Naive thymus-derived CD8-positive, alpha-beta T cell (primary cell): ENCODE measurements at places on chromosomes 1 and 21.

GRCh38 chr1:158147401-158147800, 33.3 kb upstream of the CD1D start:
- no peak for DNase-seq

DNA sequence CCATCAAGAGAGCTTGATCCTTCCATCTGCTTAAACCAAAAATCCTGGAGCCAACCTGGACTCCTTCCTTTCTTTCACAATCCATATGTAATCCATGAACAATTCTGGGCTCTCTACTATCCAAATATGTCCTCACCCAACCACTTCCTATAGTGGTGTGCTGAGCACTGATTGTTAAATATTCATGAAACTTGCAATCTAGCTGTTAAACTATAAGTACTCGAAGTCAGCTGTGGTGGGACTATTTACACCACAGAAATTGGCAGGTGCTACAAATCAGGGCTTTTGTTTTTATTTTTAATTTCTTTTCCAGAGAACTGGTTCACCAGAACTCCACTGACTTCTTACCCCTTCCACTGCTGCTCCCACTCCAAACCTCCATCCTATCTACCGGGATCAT, 57.2 kb upstream of the KCND3 start:
- DNase-seq: no peak

DNA sequence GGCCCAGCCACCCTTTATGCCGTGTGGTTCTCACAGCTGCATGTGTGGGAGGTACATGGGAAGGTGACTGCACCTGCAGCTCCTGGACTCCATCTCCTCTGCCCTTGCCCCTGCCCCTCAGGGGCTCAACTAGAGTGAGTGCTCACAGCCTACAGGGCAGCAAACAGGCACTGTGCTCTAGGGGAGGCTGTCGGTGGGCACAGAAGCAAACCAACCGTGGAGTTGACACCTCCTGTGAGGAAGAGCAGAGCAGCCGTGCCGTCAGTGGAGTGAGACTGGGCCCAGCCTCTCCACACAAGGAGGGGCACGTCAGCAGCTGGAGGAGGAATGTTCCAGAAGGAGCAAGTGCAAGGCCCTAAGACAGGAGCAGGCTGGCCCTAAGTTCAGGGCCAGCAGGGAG, 32.7 kb downstream of the BMP8A start:
- no peak for DNase-seq

- no peak for DNase-seq
These were observed 19.3 kb downstream of the DPT start for GRCh38 chr1:168709405-168710363.

DNA sequence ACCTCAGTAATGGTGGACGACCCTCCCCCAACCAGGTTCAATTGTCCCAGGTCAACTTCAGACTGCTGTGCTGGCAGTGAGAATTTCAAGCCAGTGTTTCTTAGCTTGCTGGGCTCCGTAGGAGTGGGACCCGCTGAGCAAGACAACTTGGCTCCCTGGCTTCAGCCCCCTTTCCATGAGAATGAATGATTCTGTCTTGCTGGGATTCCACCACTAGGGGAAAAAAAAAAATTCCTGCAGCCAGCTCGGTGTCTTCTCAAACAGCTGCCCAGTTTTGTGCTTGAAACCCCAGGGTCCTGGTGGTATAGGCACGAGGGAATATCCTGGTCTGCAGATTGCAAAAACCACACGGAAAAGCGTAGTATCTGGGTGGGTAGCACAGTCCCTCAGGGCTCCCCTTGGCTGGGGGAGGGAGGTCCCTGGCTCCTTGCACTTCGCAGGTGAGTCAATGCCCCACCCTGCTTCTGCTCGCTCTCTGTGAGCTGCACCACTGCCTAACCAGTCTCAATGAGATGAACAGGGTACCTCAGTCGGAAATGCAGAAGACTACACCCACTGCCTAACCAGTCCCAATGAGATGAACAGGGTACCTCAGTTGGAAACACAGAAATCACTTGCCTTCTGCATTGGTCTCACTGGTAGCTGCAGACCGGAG, 41.5 kb downstream of the GBP6 start:
- no peak for DNase-seq

GRCh38 chr1:110783292-110783918, 89.5 kb upstream of the CD53 start:
- peak; percentile 77 for DNase-seq

- no peak for DNase-seq
These were observed 503.9 kb upstream of the USP24 start for GRCh38 chr1:55718758-55719671.

DNA sequence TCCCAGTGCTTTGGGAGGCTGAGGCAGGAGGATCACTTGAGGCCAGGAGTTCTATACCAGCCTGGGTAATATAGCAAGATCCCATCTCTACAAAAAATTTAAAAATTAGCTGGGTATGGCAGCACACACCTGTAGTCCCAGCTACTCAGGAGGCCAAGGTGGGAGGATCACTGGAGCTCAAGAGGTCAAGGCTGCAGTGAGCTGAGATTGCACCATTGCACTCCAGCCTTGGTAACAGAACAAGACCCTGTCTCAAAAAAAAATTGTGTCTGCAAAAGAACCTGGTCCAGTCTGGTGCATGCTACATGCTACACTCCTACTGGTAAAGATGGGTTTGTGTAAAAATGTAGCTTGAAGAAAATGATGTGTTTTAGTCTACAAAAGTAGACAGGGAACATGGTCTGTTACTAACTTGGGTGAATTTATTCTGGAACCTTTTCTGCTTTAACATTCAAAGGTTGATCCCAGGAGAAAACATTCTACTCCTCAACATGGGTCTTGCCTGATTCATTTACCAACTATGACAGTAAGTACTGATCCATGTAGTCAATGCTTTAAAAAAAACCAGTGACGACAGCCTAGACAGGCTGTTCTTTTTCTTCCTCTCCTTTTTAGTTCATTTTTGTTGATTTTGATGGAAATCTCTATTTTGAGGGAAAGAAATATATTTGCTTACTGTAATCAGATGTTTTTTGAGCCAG, 32.7 kb upstream of the ENAH start:
- no peak for DNase-seq

DNA sequence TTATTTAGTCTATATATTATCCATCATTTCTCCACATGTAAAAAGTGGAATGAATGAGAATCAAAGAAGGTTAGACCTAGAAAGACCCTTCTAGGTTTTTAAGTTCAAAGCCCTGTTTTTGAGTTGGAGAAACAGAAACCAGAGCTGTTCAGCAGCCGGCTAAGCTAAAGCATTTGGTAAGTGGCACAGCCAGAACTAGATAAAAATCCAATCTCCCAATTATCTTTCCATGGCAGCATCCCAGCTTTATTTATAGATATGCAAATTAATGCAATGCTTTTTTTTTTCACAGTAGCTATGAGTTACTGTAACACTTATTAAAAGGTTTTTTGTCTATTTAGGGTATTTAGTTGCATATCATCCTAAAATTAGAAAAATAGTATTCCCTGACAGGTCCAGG, 85.1 kb downstream of the NIBAN1 start:
- no peak for DNase-seq

DNA sequence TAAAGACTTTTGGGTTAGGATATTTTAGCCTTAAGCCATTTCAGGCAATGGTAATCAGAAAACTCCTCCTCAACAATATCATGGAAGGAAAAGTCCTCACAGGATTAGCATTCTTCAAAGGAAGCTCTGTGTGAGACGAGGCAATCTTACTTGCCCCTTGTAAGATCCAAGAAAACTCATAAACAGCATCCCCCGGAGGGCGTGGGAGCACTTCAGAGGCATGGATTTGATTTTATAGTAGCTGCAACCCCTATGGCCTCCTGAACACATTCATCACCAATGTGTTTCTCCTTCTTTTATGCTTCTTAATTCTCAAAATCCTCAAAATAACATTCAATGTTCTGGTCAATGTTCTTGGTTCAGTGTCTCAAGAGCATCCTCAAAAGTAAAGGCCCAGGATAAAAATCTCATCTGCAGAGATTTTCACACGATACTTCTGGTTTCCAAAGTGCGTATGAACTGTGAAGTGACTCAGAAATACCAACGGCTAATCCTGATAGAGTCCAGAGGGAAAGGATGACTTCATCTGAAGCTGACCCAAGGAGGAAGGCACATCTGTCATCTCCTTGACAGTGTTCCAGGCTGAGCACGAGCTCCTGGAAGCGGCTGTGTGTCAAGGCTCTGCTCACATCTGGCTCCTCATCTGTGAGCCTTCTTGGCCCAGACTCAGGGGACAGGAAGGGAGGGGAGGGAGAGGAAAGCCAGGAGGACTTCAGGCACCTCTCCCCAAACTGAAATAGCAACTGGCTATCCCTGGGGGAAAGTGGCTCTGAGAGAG, 49.3 kb upstream of the PSEN2 start:
- no peak for DNase-seq

DNA sequence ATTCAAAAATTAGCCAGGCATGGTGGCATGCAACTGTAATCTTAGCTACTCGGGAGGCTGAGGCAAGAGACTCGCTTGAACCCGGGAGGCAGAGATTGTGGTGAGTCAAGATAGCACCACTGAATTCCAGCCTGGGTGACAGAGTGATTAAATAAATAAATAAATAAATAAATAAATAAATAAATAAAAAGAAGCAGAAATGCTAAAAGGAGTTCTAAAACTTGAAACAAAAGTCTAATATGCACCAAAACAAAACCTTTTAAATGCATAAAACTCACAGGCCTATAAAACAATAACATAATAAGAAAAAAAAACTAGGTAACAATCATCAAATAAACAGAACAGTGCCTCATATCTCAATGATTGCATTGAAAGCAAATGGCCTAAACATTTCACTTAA, 1458.9 kb downstream of the AMY1C start:
- no peak for DNase-seq

DNA sequence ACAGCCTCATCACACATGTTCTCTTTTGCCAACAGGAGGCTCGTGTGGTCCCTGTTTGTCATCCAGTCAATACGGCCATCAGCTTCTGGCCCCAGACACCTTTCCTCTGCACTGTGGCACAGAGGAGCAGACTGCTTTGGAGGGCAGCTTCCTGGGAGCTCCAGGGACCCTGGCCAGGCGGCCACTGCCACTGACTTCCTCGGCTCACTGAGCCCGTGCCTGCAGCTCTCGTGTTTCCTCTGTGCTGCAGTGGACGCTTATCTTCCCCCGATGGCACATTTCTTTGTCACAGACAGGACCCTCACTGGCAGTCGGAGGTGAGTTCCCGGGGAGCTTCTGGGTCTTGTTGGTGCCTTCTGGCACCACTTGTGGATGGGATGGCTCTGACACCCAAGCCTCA, 67.0 kb upstream of the DIRAS3 start:
- DNase-seq: no peak

DNA sequence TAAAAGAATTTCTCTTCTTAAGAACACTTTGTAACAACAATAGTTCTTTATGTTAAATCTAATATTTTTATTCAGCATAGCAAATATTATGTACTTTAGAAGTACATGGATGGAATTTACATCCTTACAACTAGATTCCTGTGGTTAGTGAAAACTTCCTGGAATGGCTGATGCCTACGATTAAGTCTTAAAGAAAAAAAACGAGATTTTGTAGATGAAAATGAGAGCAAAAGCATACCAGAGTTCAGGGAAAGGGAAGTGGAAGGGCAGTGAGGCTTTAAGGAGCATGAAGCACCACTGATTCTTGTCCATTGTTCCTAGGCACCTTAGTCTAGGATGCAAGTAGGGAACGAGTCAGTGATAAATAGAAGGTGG, 26.7 kb downstream of the CFH start:
- DNase-seq: no peak
